Renal cortical epithelial cell (primary cell): ENCODE measurements at places on chromosomes 6 and 20. TPM values are rescaled to one million over a fixed set of nuclear protein-coding genes. Genes with fewer than 3 reads are reported as not detected.

SLC22A16 gene
- not detected in 2 replicates for total RNA-seq

IL17A gene
- not detected in 2 replicates for total RNA-seq

FAM83B gene
- total RNA-seq = 13.5 and 17.2 TPM in 2 replicates

FRK gene
- 21.7 and 44.4 TPM in 2 replicates for total RNA-seq

ZBTB22 gene
- 16.0 and 24.1 TPM in 2 replicates for total RNA-seq

CCDC170 gene
- total RNA-seq = 0.17 and 0.25 TPM in 2 replicates

LAMP5 gene
- total RNA-seq = 0.10 and 0.17 TPM in 2 replicates

DOK5 gene
- under 0.01 and 6.5 TPM in 2 replicates for total RNA-seq

PGC gene
- not detected in 2 replicates for total RNA-seq

CST4 gene
- total RNA-seq = not detected in 2 replicates

ZNF165 gene
- 2.4 and 3.5 TPM in 2 replicates for total RNA-seq

TBCC gene
- total RNA-seq = 37.7 and 59.6 TPM in 2 replicates

SIRPB2 gene
- not detected in 2 replicates for total RNA-seq

SFTA2 gene
- total RNA-seq = 1.9 TPM in 1 of 2 replicates, not detected in the other

PAX1 gene
- 0.10 TPM in 1 of 2 replicates, not detected in the other for total RNA-seq

HLA-DRB1 gene
- 0.99 and 18.2 TPM in 2 replicates for total RNA-seq

NOX3 gene
- not detected in 2 replicates for total RNA-seq

DEFB124 gene
- not detected in 2 replicates for total RNA-seq

ARMH2 gene
- total RNA-seq = not detected in 2 replicates

BPIFA1 gene
- total RNA-seq = not detected in 2 replicates

RBBP8NL gene
- not detected in 2 replicates for total RNA-seq

KCNB1 gene
- total RNA-seq = under 0.01 and 0.30 TPM in 2 replicates

DLK2 gene
- total RNA-seq = 1.3 TPM in 1 of 2 replicates, not detected in the other

STAU1 gene
- total RNA-seq = 47.2 and 117 TPM in 2 replicates

PPIL1 gene
- 29.6 and 50.5 TPM in 2 replicates for total RNA-seq

BIRC7 gene
- total RNA-seq = 0.15 TPM in 1 of 2 replicates, not detected in the other

WFDC5 gene
- not detected in 2 replicates for total RNA-seq

CPXM1 gene
- 0.17 and 0.20 TPM in 2 replicates for total RNA-seq

MRAP2 gene
- total RNA-seq = 1.7 and 7.5 TPM in 2 replicates

SIGLEC1 gene
- total RNA-seq = not detected in 2 replicates

RNF39 gene
- total RNA-seq = 0.05 TPM in 1 of 2 replicates, not detected in the other

DNAH8 gene
- under 0.01 TPM in 1 of 2 replicates, not detected in the other for total RNA-seq

NKX2-4 gene
- not detected in 2 replicates for total RNA-seq

GTSF1L gene
- total RNA-seq = not detected in 2 replicates

BMP6 gene
- total RNA-seq = 0.69 and 0.75 TPM in 2 replicates

FGD2 gene
- 0.05 TPM in 1 of 2 replicates, not detected in the other for total RNA-seq

THEMIS gene
- not detected in 2 replicates for total RNA-seq

TAP2 gene
- total RNA-seq = 14.1 and 14.4 TPM in 2 replicates

ELOVL4 gene
- 1.4 TPM in 2 replicates for total RNA-seq

WFDC10B gene
- not detected in 2 replicates for total RNA-seq

STX7 gene
- 51.9 and 65.7 TPM in 2 replicates for total RNA-seq

EPHA7 gene
- total RNA-seq = 0.87 and 2.0 TPM in 2 replicates

TAP1 gene
- total RNA-seq = 57.6 and 124 TPM in 2 replicates

LINC00237 gene
- total RNA-seq = not detected in 2 replicates

SNAP91 gene
- total RNA-seq = 0.10 TPM in 1 of 2 replicates, not detected in the other

EFHC1 gene
- total RNA-seq = 19.6 and 50.2 TPM in 2 replicates

ELOVL2 gene
- total RNA-seq = under 0.01 and 0.05 TPM in 2 replicates

NR2E1 gene
- not detected in 2 replicates for total RNA-seq

LY6G5B gene
- total RNA-seq = 2.6 TPM in 1 of 2 replicates, not detected in the other

POM121L2 gene
- total RNA-seq = not detected in 2 replicates

RSPH3 gene
- 8.2 and 21.1 TPM in 2 replicates for total RNA-seq

NT5E gene
- 39.3 and 164 TPM in 2 replicates for total RNA-seq

PLCB1 gene
- total RNA-seq = 0.17 and 2.0 TPM in 2 replicates

CLIC5 gene
- total RNA-seq = 0.35 and 3.5 TPM in 2 replicates

MYCT1 gene
- 0.15 and 0.52 TPM in 2 replicates for total RNA-seq

TRIM31 gene
- total RNA-seq = not detected in 2 replicates
